ENCODE measurements at places on chromosomes 1 and 21.

- no peak for DNase-seq
Measured at GRCh38 chr1:196609370-196609737, 1.1 kb upstream of the KCNT2 start.

GRCh38 chr1:4963251-4963650 lies 308.8 kb downstream of the AJAP1 start:
- DNase-seq = peak; percentile 17

DNA sequence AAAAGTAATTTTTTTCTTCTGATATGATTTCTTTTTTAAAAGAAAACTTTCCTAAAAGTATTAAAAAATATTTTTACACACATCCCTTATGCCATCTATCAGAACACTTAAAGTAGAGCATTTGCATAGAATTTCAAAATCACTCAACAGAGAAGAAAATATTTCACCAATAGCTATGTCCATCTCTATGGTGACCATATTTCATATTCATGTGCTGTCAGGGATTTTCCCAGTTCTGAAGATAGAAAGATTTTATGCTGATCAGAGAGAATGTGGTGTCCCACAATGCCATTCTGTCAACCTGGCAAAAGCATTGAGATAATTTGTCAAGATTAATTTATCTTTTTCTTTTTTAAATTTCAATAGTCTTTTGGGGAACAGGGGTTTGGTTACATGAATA lies 87.0 kb downstream of the C4BPA start:
- DNase-seq = no peak

DNA sequence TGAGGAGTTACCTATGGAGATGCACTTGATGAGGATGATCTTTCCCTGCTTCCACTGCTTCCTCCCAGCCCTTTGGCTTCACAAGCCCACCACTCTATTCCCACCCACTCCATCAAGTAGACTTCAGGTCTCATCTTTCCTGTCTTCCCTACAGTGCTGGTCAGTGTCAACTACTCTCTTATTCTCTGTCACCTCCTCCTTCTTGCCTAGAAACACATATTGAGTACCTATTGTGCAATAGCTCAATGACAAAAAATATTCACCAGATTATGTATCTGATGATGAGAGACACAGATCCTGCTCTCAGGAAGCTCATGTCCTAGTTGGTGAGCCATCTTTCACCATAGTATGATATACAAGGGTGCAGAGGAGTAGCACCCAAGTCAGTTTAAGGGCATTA lies 82.2 kb upstream of the NFASC start:
- DNase-seq = no peak

- DNase-seq = no peak
Measured at GRCh38 chr1:227562933-227563323, 428 bp upstream of the ZNF678 start.

GRCh38 chr1:21157054-21157453 lies 19.6 kb downstream of the EIF4G3 start:
- no peak for DNase-seq

DNA sequence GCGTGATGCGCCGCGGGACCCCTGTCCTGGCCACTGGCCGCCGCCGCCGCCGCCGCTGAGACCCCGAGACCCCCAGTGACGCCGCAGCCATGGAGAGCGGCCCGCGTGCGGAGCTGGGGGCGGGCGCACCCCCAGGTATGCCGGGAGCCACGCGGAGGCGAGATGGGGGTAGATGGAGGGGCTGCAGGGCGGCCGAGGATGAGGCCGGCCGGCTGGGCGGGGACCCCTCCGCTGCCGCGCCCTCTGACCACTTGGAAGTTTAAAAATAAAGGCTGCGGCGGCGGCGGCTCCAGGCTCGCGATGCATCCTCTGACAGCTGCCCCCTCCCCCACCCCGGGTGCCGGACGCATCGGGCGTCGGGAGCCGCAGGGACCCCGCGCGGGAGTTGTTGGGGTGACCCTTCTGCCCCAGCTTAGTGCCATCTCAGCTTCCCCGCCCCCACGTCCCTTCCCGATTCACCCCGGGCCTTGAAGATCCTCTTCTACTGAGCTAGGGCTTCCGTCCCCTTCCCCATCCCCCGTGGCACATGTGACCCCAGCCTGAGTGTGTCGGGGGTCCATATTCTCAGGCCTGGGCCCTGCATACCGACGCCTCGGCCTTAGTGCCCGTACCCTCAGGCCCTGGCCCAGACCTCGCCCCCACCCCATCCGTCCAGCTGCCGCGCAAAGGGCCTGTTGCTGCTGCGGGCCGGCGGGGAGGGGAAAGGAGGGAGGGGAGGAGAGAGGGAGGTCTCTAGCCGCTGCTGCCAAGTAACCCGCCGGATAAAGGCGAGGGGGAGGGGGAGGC lies 562 bp downstream of the MAP7D1 start:
- DNase-seq = no peak

DNA sequence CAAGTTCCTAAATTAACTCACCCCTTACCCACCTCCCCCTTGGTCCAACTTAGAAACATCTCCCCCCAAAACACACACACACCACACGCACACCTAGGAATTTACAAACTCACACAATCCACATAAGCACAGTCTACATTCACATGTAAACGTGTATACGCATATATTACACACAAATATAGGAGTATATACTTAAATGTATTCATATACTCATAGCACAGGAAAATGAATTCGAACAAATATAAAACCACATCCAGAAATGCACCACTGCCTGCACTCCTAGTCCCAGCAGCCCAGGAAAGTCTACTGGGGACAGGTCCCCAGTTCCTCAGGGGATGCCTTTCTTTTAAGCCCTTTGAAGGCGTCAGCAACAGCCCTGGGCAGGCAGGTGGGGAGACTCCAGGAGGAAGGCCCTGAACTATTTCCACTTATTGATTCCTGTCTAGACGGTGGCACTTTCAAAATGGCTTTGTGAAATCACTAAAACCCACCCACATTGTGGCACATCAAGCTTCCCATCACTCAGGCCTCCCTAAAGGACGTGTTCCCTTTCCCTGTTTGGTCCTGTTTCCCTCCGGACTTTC lies 3.1 kb upstream of the DMBX1 start:
- no peak for DNase-seq

DNA sequence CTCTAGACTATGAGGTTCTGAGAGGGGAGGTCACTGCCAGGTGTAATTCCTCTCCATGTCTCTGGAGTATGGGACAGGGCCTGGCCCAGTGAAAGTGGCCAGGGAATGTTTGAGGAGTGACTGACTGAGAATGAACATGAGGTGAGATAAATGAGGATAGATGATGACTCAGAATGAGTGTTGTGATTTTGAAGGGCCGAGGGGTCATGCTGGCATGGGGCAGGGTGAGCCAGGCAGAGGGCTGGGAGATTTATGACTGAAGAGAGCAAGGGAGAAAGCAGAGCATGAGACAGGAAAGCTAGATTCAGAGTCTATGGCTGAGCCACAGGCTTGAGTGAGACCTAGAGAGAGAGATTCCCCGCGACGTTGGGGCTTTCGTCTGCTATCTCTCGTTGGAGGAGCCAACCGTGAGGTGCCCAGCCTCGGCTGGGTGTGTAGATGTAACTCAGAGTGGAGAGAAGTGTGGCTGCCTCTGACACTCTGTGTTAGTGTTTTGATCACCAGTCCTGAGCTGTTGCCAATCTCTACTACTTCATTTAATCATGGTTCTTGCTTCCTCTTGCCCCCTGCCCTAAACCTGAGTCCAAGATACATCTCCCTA lies 50.1 kb downstream of the FOXD2 start:
- DNase-seq = no peak

DNA sequence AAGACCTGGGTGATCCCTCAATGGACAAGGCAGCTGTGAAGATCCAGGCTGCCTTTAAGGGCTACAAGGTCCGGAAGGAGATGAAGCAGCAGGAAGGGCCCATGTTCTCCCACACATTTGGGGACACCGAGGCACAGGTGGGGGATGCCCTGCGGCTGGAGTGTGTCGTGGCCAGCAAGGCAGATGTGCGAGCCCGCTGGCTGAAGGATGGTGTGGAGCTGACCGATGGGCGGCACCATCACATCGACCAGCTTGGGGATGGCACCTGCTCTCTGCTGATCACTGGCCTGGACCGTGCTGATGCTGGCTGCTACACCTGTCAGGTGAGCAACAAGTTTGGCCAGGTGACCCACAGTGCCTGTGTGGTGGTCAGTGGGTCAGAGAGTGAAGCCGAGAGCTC lies 85.2 kb downstream of the TRIM11 start:
- no peak for DNase-seq

GRCh38 chr1:53651356-53651755 lies 87.6 kb downstream of the GLIS1 start:
- no peak for DNase-seq

GRCh38 chr1:160713161-160713560 lies 1.5 kb upstream of the CD48 start:
- DNase-seq = no peak

DNA sequence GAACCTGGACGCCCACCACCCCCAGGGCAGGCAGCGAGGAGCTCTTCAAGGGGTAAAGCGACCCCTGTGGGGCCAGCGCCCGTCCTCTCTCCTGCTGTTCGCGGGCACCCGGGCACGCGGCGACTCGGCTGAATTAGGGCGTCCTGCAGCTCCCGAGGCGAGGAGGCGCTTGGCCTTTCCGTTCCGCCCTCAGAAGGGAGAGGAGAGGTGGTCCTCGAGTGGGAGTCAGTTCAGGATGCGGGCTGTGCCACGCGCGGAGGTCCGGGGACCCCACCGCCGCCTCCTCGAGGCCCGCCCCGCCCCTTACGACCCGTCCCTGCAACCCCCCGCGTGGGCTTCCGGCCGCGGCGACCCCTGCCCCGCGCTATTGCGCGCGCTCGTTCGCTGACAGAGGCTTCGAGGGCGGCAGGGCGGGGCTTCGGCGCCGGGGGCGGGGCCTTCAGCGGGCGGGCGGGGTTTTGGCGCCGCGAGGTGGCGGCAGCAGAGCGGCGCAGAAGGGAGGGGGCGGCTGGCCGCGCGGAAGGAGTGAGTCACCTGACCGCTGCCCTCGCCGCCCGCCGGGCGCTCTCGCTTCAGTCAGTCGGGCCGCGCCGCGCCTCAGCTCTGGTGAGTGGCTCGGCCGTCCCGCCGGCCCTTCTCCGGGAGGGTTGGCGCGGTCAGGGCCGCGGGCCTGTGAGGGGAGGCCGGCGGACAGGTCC lies at the start of gene BACH1:
Gene BACH1, plus strand, starts transcription at position 575 of the 698 bp plus-strand sequence. CDS start 22,359 bp downstream, outside the sequence.
- peak; percentile 70 for DNase-seq

GRCh38 chr1:159121526-159121925 lies 45.0 kb upstream of the AIM2 start:
- no peak for DNase-seq

DNA sequence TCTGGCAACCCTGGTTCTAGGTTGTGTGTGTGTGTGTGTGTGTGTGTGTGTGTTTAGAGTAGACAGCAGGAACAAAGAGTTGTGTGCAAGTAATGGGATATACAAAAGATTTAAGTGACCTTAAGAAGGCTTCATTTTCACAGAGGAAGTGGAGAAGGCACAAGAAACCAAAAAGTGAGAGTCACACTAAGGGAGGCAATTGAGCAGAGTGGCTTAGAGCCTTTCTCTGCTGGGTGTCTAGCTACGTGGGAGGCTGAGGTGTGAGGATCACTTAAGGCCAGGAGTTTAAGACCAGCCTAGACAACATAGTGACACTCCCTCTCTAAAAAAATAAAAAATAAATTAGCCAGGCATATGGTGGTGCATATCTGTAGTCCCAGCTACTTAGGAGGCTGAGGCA lies 44.4 kb upstream of the HAO2 start:
- DNase-seq = no peak

DNA sequence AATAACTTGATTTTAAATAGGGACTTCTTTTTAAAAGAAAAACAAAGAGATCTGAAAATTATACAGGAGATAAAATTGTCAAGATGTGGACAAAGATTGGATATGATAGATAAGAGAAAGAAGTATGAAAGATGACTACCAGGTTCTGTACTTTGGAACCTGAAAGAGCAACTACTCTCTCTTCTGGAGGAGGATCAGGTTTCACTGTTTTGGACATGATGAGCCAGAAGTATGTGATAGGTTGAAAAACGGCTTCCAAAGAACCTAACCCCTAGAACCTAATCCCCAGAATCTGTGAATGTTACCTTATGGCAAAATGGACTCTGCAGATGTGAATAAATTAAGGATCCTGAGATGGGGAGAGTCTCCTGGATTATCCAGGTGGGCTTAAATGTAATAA lies 26.2 kb downstream of the RSBN1 start:
- DNase-seq = no peak

GRCh38 chr1:156515956-156516355 lies 15.4 kb upstream of the MEF2D start:
- DNase-seq = no peak

GRCh38 chr1:192861860-192862259 lies 53.0 kb downstream of the RGS2 start:
- no peak for DNase-seq

GRCh38 chr1:5747426-5748285 lies 244.6 kb downstream of the NPHP4 start:
- no peak for DNase-seq

DNA sequence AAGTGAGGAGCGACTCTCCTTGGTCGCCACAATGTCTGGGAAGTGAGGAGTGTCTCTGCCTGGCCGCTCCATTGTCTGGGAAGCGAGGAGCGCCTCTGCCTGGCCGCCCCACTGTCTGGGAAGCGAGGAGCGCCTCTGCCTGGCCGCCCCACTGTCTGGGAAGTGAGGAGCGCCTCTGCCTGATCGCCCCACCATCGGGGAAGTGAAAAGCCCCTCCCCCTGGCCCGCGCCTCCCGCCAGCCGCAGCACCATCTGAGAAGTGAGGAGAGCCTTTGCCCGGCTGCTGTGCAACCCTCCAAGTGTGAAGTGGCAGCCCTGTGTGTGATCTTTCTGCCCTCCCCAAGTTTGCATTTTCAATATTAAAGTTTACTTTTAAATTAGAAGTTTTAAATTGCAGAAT lies 95.0 kb upstream of the PPP2R5A start:
- no peak for DNase-seq

DNA sequence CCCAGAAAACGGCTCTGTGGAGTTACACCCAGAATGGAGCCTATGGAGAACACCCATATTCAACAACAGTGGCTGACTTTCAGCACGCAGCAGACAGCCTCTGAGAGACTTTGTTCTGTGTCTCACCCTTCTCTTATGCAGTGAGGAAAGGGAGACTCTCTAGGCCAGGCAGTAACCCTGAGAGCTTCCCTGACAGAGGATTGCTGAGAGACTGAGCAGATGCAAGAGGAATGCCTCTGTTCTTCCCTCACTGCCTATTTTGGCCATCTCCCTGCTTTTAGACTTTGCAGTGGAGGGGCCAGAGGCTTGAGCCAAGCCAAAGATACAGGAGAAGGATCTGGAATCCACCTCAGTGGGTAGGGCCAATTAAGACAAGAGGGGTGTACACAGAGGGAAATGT lies 41.8 kb upstream of the SLC16A1 start:
- no peak for DNase-seq

Data from GM04504 (cell line).